GM23248 (cell line): ENCODE measurements at places on chromosomes 6 and 20.

DNA sequence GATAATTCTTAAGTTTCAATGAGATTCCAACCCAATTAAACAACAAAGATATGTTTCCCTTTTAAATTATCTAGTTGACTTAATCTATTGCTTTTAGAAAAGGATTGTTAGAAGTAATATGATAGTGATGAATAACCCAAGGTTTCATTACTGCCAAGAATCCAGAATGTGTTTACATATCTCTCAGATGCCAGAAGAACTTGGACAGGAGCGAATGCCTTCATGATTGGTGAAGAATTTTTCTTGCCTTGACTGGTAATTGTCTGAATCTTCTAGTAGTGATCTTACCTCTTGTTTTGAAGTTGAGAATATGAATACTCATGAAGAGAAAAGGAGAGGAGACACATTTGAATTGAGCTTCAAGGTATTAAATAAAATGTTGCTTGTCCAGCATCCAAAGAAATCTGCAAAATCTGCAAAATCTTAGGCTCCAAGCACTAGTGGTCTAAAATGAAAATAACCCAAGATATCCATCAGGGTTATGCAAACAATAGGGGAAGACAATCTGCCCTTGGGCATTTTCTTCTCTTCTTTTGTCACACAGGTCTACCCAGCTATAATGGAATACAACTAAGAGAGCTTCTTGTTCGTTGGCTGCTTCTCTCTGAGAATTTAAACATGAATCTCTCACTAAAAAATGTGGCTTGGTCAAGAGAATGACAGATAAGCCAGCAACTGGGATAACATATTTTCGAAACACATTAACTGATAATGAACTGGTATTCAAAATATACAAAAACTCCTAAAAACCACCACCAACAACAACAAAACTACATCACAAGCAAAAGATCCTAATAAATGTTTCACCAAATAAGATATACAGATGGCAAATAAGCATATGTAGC lies 928.9 kb downstream of the EYS start:
- no peak for DNase-seq

GRCh38 chr20:1870792-1871550 lies 24.2 kb upstream of the SIRPA start:
- DNase-seq, result no peak

- no peak for DNase-seq
These were observed 48.1 kb upstream of the MYL9 start for GRCh38 chr20:36493051-36493800.

DNA sequence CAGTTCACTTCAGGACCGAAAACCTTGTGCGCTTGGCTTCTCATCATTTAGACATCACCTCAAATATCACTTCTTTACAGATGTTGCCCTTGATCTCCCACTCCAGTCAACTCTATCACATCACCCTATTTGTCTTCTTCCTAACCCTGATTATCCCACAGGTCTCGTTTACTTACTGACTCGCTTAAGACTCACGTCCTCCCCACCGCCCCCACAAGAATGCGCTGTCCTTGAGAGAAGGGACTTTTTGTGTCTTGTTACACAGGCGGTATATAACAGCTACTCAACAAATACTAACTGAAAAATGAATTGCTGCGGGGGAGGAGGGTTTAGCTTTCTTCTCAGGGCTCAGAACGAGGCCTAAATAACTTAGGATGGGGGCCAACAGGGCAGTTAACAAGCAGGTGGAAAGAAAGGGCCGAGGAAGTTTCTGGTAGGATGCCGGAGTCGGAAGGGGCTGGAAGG lies 527 bp downstream of the TOMM34 start:
- peak; percentile 84 for DNase-seq
